ENCODE measurements at places on chromosomes 7 and 10.

- DNase-seq: no peak
Observed at GRCh38 chr10:121889212-121889611, 38.6 kb downstream of the ATE1 start.

DNA sequence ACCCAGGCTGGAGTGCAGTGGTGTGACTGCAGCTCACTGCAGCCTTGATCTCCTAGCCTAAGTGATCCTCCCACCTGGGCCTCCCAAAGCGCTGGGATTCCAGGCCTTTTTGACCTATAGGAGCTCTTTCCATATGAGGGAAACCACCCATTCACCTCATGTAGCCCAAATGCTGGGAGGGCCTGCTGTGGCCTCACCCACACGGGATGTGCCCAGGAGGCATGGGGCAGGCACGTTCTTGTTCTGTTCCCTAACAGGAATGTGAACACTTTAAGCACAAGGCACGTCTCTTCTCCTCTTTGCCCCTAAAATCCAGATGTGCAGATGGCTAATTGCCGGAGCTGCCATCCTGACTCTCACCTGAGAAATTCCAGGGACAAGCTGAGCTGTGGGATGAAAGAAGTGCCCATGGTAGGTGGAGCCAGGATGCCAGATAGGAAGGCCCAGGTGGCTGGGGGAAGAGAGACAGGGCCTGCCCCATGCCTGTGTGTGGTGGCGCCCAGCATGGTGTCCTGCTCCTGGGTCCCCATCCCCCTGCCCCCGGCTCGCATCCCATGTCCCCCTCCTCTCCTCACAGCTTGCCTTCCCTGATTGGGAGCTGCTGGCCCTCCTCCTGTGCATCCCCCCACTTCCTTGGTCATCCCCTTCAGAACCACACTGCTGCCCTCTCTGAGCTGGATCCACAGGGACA, 17.3 kb downstream of the CAMK2B start:
- DNase-seq: no peak

- no peak for DNase-seq
Observed at GRCh38 chr7:84675633-84676034, 481.0 kb upstream of the SEMA3A start.

GRCh38 chr7:148572067-148572522, 18.5 kb upstream of the C7orf33 start:
- DNase-seq: no peak

DNA sequence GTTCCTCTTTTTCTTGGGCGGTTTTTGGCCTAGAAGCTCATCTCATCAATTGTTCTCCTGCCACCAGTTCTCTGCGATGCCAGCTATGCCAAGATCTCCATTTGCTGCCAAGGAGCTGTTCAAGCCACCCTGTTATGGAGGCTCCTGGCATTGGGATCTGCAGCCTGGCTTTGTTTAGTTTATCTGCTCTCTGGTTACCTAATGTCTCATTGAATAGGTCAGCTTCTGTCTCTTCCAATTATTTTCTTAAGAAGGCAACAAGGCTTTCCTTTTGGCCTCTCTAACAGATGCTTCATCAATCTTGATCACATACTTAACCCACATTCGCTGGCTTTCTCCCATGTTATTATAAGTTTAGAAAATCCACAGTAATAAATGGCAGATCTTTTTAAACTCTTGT, 20.6 kb upstream of the SDK1 start:
- DNase-seq: no peak

DNA sequence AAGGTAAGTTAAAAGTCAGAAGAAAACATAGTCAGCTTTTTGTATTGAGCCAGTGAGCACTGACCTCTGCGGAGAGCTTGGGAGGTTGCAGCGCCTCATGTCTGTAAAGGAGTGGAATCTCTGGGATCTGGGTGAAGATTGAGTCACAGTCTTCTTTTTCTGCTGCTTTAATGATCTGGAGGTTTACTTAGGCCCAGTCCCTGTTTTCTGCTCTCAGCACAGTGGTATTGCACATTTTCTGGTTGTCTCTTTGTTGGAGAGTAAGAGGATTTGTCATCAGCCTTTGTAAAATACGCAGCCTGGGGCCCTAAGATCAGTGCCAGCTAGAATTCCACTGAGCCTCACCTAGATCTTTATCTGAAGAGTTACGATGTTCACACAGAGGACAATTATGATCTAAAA, 58.3 kb upstream of the GJD4 start:
- no peak for DNase-seq

DNA sequence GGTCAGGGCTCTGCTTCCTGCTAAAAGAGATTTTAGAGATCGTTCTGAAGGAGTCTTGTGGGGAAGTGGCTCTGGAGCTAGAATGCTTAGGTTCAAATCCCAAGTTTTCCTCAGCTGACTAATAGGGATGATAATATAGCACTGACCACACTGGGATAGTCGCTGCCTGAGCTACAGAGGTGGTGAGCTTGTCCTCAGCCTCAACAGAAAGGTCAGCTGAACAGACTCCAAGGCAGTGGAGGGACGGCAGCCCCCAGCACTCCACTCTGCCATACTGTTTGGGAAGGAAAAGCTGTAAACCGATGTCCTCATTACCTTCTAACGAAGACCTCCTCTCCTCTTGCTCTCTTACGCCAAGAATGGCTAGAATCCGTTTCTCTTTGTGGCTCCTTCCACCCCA, 36.2 kb downstream of the KAT6B start:
- no peak for DNase-seq

GRCh38 chr7:71198887-71199286, 66.9 kb downstream of the GALNT17 start:
- DNase-seq: no peak

- DNase-seq: no peak
Observed at GRCh38 chr10:78000956-78001472, 28.3 kb downstream of the POLR3A start.

All from D721Med (cell line).